ENCODE measurements at places on chromosomes 3 and 15.
A peak's percentile ranks its signal among the peaks of the same experiment; 100 is the strongest.

DNA sequence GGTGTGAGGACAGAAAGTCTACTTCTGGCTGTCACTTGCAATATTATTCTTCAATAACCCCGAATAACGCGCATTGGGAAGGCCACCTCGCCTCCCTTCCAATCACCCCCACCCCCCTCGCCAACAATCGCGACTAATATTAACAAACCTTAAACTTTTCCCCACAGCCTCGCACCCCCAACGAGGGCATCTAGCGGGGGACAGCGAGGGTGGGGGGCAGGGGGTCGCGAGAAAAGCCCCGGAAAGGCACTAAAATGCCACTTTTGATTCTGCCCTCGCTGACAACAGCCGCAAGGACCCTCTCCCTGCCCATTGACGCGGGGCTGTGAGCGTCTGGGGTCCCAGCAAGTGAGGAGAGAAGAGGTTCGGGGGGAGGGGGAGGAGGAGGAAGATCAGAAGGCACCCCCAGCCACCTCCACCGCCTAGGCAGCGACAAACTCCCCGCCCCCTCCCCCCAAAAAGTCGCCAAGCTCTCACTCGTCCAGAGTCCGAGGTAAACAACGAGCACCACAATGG lies 868 bp downstream of the SATB1 start:
- DNase-seq: peak; percentile 40

- no peak for DNase-seq
Observed at GRCh38 chr15:101707983-101708382, 16.3 kb downstream of the TARS3 start.

- no peak for DNase-seq
Observed at GRCh38 chr15:35741881-35742280, 195.9 kb upstream of the DPH6 start.

- DNase-seq: no peak
Observed at GRCh38 chr3:17307482-17307881, 422.7 kb downstream of the PLCL2 start.

- DNase-seq: no peak
Observed at GRCh38 chr15:40146037-40146436, 14.8 kb upstream of the BUB1B start.

Measured in DND-41 (cell line).